ENCODE measurements at places on chromosomes 1 and 21.

DNA sequence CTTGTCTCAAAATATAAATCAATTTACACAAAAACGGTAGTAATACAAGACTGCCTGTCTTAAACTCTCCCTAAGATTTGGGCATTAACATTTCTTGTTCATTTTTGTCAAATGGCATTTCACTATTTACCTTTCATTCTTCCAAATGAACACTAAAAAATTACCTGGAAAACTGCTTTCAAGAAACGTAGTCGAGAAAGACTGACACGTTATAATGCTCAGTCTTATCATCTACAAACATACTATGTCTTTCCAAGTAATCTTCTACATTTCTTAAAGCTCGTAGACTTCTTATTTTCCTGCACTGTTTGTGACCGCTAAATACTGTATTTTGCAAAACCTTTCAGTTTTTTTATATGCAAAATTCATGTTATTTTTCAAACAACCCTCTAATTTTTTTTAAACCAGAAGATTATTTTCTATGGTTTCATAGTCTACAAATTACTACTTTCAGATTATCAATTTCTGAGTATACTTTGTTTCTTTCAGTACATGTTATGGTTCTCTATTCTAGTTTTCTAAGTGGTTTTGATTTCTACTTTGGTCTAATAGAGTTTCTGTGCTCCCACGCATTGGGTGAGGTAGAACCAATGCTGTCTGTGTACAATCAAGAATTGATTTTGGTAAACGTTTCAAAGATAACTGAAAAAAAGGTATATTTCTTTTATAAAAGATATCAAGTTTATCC lies 336.4 kb downstream of the SMYD3 start:
- no peak for DNase-seq

DNA sequence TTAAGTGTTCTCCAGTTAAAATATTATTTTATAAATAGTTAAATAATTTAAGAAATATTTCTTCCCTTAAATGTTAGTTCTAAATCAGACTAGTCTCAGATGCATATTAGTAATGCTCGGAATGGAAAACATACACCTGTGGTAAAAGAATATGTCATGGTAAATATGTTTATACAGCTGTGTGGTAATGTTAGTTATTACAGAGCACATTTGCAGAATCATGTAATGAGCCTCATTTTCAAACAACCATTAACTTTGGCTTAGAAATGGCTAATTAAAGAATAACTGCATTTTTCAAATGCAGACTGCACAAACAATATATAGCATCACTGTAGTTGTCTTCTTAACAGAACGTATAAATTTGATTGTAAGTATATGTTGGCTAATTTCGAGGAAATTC lies 90.3 kb downstream of the DISP1 start:
- no peak for DNase-seq

GRCh38 chr1:26747048-26747447 lies 40.7 kb upstream of the PIGV start:
- DNase-seq = no peak

GRCh38 chr1:97758541-97759057 lies 162.2 kb downstream of the DPYD start:
- DNase-seq = no peak

DNA sequence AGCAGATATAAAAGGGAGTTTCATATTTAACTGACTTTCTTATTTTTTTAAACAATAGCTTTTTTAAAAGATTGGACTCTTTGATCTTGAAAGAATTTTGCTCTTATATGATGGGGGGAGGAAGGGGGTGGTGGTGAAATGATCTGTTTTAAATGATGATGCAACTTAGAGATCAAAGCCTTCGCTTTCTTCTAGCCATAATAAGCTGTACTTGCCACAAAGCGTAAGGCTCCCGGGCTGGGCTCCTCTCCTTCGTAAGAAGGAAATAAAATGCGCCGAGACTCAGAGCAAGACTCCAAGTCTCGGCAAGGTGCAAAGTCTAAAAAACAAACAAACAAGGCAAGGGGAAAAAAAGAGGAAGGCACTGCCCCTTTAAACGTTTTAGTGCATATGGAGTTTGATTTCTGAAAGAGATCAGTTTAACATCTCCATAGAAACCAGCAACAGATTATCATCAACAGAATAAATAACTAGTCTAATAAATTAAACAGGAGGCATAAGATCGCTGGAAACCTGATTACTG lies 3.3 kb downstream of the CASZ1 start:
- DNase-seq = no peak

DNA sequence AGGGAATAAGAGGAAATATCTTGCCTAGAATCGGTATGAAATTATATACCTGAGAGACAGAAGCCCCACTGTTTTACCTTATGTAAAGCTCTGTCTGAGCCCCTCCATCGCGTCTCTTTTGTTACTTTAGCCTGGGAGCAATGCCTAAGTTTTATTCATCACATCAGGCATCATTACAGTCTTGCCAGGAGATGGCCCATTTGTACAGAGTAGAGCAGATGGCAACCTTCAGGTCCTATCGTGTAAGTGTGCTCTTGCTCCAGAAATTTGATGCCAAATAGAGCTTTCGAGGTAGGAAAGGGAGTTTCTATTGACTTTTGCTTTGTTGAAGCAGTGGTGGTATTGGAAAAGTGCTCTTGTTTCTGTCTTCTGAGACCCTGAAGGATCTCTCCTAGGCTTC lies 24.9 kb downstream of the CFAP126 start:
- no peak for DNase-seq

GRCh38 chr21:43613755-43614638 lies 45.3 kb downstream of the HSF2BP start:
- no peak for DNase-seq

DNA sequence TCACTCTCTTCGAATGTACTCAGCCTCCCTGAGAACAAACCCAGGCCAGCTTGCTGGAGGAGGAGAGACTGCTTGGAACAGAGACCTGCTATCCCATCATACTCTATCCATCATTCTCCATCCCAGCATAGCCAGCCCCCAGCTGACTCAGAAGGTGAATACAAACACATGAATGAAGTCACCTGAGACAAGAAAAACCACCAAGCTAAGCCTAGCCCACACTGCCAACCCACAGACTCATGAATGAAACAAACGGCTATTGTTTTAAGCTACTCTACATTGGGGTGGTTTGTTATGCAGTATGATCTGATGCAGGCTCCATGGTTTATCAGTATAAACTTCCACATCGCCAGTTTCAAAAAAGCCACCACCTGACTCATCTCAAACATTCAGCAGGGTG lies 395.6 kb downstream of the SETD4 start:
- DNase-seq = no peak

DNA sequence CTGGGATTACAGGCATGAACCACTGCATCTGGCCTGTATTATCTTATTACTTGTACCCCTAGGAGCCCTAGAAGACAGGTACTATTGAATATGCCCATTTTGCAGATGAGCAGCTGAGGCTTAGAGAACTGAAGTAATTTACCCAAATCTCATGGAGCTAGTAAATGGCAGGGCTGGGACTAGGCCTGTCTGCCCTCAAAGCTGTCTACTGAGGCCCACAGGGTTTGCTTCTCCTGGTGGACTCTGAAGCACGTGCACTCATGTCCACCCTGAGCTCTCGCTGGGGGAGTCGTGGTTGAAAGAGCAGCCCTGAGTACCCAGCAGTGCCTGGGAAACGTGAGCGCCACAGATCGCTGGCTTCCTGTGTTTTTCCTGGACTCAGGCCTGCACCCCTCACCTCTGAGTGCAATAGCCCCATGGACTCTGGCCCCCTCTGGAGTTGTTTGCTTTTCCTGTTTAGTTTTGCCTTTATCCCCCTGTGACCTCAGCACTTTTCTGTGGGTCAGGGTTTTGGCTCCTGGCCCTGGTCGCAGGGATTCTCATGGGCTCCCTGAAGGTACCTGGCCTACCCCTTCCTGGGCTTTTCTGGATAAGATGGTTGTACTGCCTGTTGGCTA lies 52.4 kb downstream of the ARHGEF10L start:
- no peak for DNase-seq

DNA sequence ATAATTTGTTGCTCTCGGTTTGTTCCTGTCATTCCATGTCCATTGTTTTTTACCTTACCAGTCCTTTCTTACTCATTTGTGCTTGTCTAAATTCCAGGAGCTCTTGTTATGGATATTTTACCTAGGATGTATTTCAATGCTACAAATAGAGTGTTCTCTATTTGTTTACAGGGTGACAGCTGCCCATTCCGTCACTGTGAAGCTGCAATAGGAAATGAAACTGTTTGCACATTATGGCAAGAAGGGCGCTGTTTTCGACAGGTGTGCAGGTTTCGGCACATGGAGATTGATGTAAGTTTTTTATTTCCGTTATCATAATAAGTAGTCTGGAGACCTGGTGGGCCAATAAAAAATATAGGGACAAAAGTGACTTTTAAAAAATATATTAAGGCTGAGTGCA lies 23.0 kb downstream of the ZBED6 start:
- DNase-seq = no peak

GRCh38 chr21:36246080-36246631 lies 73.8 kb upstream of the MORC3 start:
- no peak for DNase-seq

- DNase-seq = no peak
Observed at GRCh38 chr1:186550832-186551231, 89.9 kb upstream of the PDC start.

DNA sequence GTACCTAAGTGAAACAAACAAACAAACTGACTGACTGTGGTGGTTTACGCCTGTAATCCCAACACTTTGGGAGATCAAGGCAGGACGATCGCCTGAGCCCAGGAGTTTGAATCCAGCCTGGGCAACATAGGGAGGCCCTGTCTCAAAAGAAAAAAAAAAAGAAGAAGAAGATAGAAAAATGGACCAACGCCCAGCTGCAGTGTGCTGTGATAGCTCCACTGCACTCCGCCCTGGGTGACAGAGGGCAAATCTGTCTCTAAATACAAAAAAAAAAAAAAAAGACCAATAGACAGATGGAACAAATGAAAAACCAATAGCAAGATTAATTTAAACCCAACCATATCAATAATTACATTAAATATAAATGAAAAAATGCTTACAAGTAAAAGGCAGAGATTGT lies 13.9 kb downstream of the AKR7A3 start:
- no peak for DNase-seq

- no peak for DNase-seq
Observed at GRCh38 chr21:26082549-26082948, 88.0 kb downstream of the APP start.

DNA sequence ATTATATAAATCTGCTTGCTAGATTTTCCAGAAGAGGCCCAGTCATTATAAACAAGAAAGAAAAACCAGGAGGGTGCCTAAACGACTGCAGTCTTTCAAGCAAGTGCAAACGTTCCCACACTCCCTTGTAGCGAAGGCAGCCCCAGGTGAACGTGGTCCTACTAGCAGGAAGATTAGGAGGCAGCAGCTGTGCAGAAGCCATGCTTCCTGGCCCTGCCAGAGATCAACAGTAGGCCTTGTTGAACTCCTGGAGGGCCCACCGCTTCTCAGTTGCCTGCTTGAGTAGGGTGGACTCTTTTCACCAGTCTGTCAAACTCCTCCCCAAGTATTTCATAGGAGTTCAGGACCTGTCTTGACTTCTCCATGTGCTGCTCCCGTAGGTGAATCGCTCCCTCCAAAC lies 163.0 kb upstream of the GORAB start:
- DNase-seq = no peak

Data from T-helper 22 cell (primary cell).